Midbrain (tissue), 1 donor: ENCODE measurements at places on chromosomes 7 and 10.

- DNase-seq = no peak
Measured at GRCh38 chr10:38102880-38103279, 8.7 kb downstream of the ZNF37A start.

GRCh38 chr10:53487019-53487983 lies 714.7 kb upstream of the MBL2 start:
- DNase-seq = no peak

GRCh38 chr10:60896033-60896432 lies 48.0 kb downstream of the RHOBTB1 start:
- DNase-seq = no peak

GRCh38 chr7:2052657-2053048 lies 180.1 kb downstream of the MAD1L1 start:
- no peak for DNase-seq

DNA sequence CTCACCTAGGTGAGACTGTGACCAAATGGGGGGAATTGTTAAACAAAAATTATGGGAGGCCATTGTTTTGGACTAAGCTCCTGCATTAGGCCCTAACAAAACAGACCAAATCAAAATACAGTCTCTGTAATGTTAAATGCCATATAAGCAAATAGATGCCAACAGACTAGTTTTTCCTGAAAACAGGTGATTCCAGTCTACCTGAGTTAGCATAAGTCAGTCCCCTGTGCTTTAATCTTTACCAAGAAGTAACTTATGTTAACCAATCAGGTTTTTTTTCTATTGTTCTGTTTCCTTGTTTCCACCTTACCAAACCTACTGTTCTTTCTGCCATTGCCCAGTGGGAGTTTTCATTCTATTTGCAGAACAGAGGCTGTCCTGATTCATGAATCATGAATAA lies 48.0 kb downstream of the PDZD8 start:
- no peak for DNase-seq

DNA sequence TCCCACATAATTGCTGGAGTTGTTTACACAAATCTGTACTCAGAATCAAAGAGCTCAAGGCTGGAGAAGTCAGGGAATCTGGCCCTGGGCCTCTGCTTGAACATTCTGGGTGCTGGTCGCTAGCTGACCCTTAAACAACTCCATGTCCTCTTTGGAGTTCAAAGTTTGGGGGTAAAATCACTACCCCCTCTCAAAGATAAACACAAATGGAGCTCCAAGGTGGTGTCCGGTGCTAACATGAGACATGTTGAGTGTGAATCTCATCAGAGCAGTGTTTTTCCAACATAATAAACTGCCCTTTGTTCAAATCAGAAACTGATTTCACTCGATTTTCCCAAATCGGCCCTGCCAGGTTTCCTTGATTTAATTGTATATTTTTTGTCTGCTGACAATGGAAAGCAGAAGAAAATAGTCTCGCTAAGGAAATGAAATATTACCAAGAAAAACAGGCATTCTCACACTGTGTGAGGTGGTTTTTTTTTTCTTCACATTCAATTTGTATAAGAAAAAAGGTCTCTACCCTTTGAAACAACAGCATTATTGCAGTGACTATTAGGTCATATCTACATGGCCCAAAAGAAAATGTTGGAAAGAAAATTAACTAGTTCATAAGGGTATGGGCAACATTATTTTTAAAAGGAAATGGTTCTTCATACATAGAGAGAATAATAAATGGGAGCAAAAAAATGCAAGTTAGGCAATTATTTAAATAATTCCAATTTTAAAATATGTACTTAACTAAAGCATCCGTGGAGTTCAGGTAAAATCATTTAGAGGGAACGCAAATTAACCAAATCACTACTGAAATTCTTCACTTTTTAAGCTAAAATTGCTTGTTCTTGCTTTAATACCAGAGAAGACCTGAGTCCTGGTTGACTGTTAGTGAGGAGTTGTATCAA lies 56.1 kb upstream of the CAPZA2 start:
- DNase-seq = peak; percentile 62

DNA sequence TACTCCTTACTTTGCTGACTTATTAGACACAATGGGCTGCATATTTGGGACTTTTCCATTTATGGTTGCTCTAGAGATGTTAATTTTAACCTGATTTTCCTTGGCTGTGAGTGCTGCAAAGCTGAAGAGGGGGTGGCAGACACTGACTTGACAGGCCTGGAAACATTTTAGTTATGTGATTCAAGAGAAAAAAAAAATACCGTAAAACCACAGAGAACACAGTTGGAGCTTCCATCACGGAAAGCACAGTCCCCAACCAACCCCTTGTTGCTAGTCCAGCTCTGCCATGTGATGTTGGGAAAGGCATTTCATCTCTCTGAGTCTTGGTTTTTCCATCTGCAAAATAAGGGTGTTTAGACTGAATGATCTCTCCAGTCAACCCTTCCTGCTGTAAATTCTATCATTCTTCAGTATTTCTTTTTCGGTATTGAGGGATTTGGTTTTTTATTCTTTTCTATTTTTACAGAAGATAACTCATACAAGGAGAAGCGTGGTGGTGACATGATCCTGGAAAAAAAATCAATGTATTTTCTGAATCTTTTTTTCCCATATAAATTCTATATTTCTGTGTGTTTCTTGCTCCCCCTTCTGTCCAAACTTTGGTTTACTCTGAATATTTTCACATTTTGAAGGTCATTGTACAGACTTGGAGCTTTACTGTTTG lies 246.1 kb downstream of the REEP3 start:
- DNase-seq = peak; percentile 4

DNA sequence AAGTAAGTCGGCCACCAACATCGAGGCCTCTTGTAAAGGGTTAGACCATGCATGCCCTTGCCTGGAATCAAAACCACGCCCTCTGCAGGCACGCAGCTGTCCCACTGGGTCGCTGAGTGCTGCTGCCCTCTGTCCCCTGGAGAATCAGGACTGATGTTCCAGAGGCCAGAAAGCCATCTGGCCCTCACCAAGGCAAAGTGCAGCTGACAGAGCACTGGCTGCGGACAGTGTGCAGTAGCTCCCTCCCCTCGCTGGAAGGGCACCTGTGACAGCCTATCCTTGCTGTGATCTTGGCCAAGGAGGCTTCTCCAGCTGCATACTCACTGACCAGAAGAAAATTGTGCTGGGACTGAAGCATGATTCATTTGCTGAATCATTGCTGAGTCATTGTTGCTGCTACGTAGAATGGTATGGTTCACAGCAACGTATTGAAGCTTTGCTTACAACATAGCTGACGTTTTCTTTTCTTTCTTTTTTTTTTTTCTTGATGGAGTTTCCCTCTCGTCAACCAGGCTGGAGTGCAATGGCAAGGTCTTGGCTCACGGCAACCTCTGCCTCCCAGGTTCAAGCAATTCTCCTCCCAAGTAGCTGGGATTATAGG lies 30.4 kb downstream of the DDC start:
- no peak for DNase-seq

DNA sequence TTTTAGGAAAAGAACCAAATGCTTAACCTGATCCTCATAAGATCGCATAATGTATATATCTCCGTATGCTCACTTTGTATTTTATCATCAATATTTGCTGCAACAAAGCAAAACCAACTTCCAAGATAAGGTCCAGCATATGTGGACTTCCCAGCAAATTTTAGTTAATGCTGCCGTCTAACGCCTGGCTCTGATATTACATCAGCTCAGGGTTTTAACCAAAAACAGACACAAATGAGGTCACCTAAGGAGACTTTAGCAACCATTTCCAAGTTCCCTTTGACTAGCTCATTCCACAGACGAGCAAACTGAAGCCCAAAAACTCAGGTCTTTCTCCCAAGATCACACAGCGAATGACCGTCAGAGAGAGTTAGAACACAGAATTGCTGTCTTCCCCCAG lies 59.4 kb upstream of the UCN3 start:
- no peak for DNase-seq

DNA sequence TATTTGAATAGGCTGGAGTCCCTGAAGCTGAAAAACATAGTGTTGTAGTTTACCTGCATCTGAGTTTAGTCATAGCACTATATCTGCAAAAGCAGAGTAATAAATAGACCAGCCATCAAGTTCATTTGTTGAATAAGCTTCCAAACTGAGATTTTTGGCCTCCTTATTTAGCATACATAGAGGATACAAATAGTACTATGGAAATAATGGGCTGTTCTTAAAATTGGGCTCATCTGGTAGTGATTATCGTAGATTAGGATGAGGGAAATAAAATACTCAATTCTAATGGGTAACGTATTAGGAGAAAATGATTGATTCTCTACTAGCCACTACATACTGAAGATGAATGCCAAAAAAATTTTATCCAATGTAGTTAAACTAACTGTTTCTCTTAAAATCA lies 41.4 kb upstream of the TMEM196 start:
- no peak for DNase-seq

- DNase-seq = no peak
Measured at GRCh38 chr7:46003161-46003560, 82.1 kb upstream of the IGFBP3 start.

DNA sequence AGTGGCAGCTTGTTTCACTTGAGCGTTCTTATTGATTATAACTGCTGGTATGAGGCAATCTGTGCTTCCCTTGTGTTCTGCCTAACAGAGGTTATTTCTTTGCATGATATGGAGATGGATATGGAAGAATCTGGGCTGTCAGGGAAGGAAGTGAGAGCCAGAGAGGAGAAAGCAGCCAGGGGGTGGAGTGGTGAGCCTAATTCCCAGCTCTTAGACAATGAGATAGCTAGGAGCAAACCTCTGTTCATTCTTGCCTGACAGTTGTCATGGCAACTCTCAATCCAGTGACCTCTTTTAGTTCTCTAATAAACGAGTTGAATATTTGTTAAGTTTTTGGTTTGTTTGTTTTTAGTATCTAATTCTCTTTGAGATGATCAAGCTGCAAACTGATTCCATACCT lies 214.3 kb downstream of the NRG3 start:
- DNase-seq = no peak

GRCh38 chr10:1939016-1939415 lies 201.7 kb upstream of the ADARB2 start:
- DNase-seq = no peak

- DNase-seq = no peak
Measured at GRCh38 chr7:103879411-103879810, 110.0 kb downstream of the RELN start.

- no peak for DNase-seq
Measured at GRCh38 chr7:12594122-12594897, 23.8 kb downstream of the SCIN start.

GRCh38 chr10:69914398-69915214 lies 112.9 kb downstream of the COL13A1 start:
- DNase-seq = peak; percentile 65

GRCh38 chr7:107660381-107661080 lies at the start of gene SLC26A4:
Gene SLC26A4 (plus strand): TSS chr7:107660828. CDS start chr7:107661642, 814 bp downstream.
- no peak for DNase-seq

- DNase-seq = no peak
Measured at GRCh38 chr10:14579405-14579804, 195.3 kb downstream of the FAM107B start.

- DNase-seq = no peak
Measured at GRCh38 chr7:105916603-105917002, 40.2 kb upstream of the ATXN7L1 start.

- DNase-seq = no peak
Measured at GRCh38 chr10:123359539-123359938, 205.3 kb downstream of the BUB3 start.

DNA sequence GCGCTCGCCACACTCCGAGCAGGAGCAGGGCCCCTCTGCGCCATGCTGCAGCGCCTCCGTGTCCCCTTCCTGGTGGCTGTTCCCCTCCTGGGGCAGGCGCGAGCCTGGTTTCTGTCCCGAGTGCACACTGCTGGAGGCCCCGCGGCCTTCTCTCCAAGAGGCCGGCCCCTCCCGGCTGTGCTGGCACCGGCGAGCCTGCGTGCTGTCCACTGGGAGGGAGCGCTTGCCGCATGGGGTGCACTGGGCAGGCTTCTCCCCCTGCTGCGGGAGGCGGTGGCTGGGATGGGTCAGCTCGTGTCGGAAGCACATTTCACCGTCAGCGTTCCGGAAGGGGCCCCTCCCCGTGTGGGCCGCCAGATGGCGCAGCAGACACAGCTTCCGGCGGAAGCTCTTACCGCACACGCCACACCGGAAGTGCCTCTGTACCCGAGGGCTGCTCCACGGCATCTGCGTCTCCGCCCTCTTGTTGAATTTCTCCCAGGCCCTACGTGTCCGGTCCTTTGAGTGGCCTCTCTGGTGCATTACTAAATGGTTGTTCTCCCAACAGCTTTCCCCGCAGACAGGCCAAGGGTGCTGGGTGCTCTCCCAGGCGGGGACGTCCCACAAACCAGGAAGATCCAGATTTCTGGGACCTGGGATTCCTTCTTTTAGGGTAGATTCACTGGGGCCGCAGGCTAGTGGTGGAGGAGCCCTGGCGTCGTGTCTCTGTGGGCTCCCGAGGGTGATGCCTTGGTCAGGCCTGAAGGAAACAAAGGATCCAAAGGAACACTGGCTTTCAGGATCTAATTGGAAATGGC lies 18.7 kb downstream of the ZNF786 start:
- no peak for DNase-seq

DNA sequence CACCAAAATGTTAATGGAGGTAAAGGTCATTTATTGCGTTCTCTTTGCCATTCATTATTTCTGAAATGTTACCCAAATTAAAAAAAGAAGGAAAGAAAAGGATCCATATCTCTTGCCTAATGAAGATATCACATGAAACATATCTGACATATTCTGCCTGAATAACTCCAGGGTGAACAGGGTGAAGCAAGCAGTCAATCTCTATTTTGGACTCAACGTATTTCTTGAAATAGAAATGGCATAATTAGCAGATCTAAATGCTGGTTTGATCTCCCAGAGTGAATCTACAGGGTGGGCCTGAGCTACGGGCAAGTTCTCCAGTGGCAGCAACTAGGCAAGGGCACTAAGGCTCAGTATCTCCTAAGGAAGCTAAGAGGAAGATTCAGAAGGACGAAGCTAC lies 24.0 kb downstream of the MPP7 start:
- DNase-seq = no peak

DNA sequence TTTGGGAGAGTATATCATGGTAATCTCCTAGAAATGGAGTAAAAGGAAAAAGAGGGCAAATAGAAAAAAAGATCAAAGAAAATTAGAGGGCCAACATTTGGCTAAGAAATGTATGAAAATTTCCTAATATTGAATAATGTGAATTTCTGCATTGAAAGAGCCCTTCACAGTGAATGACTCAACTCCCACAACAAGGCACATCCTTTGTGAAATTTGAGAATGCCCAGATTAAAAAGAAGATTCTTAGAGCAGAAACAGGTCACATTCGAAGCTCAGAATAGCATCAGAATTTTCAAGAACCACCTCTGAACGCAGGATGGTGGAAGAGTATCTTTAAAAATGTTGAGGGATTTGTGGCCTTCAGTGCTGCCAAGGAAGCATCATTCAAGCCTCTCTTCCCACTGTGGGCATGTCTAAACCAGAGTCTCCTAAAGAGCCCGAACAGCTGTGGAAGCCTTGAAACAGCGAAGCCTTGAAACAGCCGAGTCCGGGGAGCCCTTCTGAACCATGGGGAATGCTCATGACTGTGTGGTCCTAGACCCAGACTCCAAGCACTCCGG lies 43.6 kb downstream of the GUSB start:
- no peak for DNase-seq

GRCh38 chr7:80941208-80941758 lies 22.4 kb upstream of the SEMA3C start:
- no peak for DNase-seq

GRCh38 chr7:57354679-57355338 lies 95.2 kb upstream of the ZNF716 start:
- DNase-seq = no peak
